ENCODE measurements at places on chromosomes 5 and 9.

DNA sequence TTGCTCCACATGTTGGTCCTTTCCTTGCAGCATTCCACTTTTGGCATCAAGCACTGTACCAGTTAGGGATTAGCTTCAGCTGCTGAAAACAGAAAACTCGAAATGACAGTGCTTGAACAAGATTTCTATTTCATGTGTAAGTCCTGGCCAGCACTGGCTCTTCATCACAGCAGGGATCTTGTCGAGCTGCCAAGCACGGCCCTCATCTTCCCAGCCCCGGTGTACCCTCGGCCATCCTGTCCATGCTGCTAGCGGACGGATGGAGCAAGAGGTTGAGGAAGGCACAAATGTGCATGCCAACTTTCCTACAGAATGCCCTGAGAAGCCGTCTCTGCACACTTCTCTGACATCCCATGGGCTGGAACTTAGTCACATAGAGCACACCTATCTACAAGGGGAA, 130.6 kb downstream of the TENT4A start:
- DNase-seq = no peak

- no peak for DNase-seq
Measured at GRCh38 chr5:138837160-138837559, 38.0 kb downstream of the LRRTM2 start.

GRCh38 chr9:86771420-86771819, 175.9 kb downstream of the GAS1 start:
- no peak for DNase-seq

DNA sequence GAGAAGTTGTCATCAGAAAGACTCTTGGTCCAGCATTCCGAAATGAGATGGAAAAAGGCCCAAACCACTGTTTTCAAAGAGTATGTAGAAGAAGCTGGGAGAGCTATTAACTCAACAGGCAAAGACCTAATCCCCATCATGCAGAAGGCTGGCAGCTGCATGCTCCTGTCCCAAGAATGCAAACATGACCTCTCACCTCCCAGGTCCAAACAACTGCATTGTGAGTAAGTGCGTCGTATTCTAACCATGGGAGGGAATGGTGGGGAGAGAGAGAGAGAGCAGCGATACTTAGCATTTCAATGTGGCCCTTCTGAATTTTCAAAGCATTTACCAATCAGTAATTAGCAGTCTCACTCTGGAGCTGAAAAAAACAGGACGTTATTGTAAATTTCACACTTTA, 27.6 kb downstream of the TRPC7 start:
- DNase-seq = no peak

- no peak for DNase-seq
Measured at GRCh38 chr5:97838214-97838613, 655.2 kb upstream of the RIOK2 start.

DNA sequence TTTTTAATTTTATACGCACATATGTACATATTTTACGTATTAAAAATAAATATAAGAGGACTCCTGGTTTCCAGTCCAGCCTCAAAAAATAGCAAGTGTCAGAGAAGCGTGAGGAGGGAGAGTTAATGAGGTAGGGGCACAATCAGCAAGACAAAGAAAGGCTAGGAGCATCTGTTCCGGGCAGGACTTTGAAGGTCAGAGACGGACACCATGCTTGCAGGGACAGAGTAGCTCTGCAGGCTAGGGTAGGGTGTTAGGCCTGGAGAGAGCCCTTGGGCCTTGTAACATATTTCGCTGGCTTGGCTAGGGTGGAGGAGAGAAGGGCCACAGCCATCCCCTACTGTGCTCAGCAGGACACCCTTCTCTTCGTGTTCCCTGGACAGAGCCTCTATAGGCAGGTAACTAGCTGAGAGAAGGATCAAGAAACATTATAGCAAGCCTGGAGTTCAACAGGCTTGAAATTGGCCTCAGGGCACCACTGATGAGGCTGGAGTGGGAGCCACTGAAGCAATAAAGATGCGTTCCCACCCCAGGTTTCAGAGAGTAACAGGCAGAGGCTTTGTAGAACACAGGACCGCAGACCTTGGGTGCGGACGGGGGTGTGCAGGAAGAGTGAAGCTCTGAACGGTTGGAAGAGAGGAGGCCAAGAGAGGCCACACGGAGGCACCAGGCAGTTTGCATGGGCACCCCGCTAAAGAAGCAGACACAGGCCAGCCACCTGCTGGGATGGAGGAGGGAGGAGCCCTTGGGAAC, 9.7 kb upstream of the IPPK start:
- no peak for DNase-seq

DNA sequence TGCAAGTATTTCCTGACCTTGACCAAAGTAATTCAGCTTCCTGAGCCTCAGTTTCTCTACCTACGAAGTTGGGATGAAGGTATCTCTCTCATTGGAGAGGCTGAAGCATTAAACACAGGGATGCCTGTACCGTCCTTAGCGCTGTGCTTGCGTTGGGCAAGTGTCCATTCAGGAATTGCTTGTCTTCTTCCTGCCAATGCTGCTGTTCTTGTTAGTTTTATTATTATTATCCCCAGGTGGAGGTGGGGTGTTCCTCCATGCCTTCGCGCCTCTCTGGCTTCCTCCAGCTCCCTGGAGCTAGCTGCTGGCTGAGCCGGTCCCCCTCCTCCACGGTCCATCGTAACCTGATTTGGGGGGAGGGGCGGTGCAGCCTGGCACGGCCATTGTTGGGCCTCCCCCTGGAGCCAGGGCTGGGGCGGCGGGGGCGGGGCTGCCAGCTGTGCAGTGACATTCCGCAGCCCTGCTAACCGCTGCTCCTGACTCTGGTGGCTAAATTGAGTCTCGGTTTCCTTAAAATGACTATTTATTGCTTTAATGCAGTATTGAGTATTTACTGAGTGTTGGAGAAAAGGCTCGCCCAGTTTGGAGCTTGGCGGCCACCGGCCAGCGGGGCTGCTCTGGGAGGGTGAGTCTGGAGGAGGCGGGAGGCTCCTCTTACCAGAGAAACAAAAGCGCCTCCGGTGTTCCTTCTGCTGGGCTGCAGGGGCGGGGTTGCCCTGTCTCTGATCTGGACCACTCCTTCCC, 51.3 kb downstream of the LMX1B start:
- DNase-seq = no peak

- no peak for DNase-seq
Measured at GRCh38 chr5:18091142-18091541, 456.9 kb downstream of the TAF11L14 start.

- DNase-seq = no peak
Measured at GRCh38 chr9:81621118-81621517, 68.2 kb downstream of the TLE1 start.

DNA sequence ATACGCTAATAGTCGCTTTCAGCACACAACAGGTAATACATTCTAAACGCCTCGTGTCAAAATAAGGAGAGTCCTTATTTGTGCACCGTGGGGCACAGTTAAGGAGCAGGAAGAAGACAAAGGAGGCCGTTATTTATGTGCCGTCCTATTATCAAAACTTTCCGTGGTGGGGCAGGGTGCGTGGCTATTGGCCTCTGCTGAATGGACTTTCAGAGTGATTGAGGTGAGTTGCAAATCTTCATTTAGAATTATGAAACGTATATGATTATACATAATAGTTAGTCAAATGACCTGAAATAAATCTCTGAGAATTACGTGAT, 833 bp downstream of the C5orf24 start:
- DNase-seq = no peak

- DNase-seq = no peak
Measured at GRCh38 chr5:121872856-121873255, 21.2 kb downstream of the FTMT start.

DNA sequence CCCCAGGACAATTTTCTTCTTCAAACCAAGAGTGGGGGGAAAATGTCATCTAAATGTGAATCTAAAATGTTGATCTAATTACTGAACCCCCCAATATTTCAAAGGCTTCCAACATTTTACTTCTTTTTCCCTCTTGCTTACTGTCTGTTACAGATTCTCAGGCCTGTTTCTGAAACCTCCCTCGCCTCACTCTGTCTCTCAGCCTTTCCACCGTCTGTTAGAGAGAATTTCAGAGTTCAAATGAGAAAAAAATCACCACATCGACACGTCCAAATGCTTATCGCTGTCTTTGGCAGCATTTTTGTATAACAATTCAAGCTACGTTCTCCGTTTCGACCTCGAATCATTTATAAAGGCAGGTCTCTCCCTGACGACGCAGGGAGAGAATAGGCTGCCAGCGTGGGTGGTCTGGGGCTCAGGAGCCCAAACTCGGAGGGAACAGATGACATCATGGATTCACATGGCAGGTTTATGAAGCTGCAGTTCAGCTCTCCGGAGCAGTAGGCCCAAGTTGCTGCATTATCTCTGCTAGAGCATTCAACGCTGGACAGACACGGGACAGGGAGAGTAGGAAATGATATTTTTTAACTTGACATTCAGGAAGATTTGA, 139.8 kb downstream of the GAS1 start:
- no peak for DNase-seq

DNA sequence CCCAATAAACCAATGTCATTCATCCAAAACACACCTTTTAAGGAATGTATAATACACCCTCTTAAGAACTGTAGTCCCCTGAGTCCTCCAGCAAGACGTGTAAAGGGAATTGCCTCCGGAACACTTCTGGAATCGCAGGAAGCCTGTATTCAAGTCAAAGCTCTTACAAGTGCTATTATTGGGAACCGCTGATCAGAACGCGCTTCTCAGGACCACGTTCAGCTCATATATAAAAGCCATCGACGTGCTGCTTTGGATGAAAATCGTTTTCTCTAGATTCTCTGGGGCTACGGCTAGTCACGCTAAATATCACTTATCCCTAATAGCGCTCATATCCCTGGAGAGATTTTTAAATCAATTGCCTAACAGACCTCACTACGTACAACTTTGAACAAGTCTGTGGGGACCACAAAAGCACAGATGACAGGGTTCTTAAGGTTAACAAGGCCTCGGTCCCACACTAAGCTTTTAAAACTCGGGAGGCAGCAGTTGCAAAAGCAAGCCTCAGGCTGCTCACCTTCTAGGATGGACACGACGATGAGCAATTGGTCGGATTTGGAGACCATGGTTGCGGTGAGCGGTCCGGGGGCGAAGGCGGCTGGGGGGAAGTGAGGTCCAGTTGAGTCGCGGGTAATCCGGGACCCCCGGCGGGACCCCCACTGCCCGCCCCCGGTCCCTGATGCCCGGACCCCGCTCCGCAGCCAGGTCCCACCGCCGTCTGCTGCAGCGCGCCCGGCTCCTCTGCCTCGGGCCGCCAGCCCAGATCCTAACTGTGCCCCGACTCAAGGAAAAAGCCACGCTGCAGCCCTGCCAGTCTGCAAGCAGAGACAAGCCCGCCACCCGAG, 548 bp downstream of the CEP120 start:
- peak; percentile 16 for DNase-seq

GRCh38 chr5:157049605-157050004, 9.3 kb downstream of the HAVCR1 start:
- no peak for DNase-seq

GRCh38 chr5:66796305-66797292, 200.4 kb downstream of the MAST4 start:
- no peak for DNase-seq

DNA sequence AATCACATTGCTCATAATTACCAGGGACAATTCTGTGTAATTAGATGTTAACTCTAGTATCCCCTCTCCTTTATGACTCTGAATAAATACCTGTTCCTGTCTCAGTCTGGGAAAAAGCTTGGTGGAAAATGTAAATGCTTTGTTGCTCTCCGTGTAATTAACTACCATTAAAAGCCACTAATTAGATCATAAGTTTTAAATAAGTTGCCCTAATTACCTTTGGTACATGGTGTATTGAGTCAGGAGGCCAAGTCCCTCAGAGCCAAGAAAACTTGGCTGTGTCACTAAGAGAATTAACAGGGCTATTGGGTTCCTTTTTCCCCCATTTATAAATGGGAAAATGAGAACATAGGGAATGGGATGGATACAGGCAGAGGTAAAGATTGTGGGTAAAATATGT, 617.6 kb downstream of the TLR4 start:
- no peak for DNase-seq

DNA sequence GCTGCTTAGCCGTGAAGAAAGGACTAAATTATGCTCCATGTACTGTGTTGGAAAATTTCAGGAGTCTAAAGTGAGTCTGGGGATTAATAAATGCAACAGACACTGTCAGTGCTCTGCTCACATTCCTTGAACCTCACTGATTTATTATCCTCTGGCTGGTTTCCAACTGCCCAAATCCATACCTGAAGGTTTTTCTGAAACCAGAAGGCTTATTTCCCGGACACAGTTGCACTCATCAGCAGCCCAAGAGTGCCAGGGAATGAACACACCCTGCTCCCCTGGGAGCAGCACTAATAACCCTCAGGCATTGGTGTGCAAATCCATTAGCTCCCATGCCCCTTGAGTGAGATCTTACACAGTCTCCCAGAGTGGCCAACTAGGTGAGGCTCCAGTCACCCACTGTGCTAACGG, 38.7 kb downstream of the F2R start:
- DNase-seq = no peak

GRCh38 chr9:68805890-68806517, 101.0 kb downstream of the PIP5K1B start:
- peak; percentile 35 for DNase-seq

GRCh38 chr9:3398232-3398648, 127.6 kb downstream of the RFX3 start:
- DNase-seq = no peak

DNA sequence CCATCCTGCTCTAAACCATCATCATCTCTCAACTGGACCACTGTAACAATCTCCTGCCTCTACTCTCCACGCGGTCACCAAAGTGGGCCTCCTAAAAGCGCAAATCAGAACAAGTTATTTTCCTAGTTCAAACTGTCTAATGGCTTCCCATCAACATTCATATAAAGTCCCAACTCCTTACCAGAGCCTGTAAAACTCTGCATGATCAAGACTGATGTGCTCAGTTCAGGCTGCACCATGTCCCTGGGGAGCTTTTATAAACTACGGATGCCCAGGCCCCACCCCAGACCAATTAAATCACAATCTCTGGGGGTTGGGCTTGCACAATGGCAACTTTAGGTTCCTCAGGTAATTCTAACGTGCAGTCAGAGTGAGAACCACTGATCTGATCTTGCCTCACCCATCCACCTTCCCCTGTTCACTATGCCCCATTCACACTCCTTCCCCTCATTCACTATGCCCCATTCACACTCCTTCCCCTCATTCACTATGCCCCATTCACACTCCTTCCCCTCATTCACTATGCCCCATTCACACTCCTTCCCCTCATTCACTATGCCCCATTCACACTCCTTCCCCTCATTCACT, 129.2 kb downstream of the DCP2 start:
- no peak for DNase-seq

All from hematopoietic multipotent progenitor cell treated with erythropoietin and hydrocortisone succinate and interleukin-3 and kit ligand, for 15 days (in vitro differentiated cells).